Inflammatory macrophage treated with lipopolysaccharide for 1 hour (primary cell): ENCODE measurements at places on chromosomes 11 and 22.

DNA sequence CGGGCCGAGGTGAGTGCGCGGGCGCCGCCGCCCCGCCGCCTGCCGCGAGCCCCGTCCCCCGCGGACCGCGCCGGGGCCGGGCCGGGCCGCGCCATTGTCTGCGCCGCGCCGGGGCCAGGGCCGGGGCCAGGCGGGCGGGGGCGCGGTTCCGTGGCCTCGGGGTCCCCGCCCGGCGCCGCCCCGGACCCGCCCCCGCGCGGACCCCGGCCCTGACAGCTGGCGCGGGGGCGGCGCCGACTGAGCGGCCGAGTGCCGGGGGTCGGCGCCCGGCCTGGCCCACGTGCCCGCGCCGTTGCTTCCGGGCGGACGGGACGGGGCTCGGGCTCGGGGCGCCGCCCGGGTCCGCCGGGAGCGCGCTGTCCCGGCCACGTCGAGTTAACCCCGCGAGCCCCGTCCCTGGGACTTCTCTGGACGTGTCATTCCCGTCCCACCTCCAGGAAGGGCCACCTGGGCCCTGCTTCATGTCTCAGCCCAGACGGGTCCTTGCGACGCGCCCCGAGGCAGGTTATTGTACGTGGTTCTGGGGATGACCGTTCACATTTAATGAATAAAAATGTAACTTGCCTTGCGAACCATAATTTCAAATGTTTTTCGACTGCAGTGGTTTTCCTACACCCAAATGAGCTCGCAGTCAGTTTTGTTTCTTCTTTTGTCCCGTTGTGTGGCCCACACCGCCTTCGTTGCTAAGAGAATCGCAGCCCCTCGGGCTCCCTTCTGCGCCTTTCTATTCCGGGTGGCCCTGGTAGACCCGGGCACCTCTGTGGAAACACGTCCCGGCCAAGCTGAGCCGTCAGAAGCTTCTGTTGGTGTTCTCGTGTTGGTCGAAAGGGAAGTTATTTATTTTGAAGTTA is 562 bp downstream of the ZBED4 start:
- peak; percentile 44 for DNase-seq

GRCh38 chr11:107927559-107927958 is 689 bp upstream of the RAB39A start:
- no peak for DNase-seq

DNA sequence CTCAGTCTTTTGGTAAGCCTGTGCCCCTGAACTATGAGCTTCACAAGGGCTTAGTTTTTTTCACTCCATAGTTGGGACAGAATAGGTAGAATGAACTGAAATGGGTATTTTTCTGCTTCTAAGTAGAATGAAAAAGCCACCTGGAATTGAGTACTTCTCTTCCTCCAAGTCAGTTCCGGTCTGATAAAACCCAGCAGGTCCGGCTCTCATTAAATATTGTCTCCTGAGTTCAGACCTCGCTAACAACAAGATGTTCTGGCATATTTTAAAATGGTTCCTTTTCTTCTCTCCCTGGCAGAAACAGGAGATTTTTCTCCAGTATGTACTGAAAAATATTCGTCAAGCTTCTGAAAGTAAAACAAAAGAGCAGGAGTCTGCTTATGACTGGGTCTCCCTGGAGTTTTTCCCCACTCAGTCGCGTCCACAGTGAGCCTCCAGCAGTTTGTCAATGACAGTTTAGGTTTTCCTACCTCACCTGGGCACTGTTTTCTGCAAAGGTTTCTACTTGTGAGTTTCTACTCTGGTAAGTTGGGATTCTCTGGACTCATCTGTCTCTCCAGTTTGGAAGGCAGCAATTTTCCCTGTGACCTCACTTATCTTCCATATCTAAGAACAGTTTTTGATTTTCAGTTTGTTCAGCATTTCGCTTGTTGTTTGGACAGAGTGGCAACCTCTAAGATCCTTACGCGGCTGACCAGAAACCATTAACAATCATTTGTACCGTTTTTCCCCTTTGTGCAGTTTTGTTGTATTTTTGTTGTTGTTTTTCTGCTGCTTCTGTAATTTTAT is 868.0 kb downstream of the METTL15 start:
- DNase-seq: no peak

GRCh38 chr11:62151737-62152102 is 27.9 kb downstream of the INCENP start:
- no peak for DNase-seq

GRCh38 chr22:40423310-40423688 is 52.9 kb downstream of the SGSM3 start:
- peak; percentile 73 for DNase-seq

GRCh38 chr11:112223121-112223520 is 3.1 kb upstream of the PTS start:
- DNase-seq: peak; percentile 36

- no peak for DNase-seq
These were observed 59.3 kb upstream of the TTLL12 start for GRCh38 chr22:43246188-43246587.

DNA sequence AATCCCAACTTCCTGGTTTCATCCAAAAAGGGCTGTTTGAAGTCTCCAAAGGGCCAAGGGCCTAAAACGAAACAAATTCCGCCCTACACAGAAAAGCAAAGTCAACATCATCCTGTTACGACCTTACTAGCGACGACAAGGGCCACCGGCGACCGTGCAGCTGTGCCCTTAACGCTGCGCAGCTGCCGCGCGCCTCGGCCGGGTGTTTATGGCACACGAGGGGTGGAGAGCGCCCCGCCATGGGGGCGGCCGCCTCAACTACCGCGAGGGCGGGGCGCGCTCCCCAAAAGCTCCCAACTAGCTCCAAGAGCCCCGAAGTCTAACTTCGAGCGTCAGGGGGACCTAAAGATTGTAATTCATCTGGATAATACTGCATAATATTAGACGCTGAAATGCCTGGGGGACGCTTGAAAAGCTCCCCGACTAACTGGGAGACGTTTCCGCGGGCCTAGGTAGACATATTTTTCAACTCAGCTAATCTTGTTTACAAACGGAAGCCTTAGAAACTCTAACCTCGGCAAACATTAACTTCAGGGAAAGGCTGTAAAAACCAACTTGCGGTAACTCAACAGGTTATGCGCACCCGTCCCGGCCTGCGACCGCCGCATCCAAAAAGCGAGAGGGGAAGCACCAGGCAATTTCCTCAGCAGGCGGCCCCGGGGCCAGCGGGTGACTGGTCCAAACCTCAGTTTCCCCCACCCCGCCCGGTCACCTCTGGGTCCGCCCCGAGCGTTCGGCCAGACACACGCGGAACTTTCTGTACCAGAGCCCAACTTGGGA is 694 bp downstream of the TMEM123 start:
- peak; percentile 81 for DNase-seq

- peak; percentile 22 for DNase-seq
These were observed 4.6 kb downstream of the MDK start for GRCh38 chr11:46386005-46386578.

DNA sequence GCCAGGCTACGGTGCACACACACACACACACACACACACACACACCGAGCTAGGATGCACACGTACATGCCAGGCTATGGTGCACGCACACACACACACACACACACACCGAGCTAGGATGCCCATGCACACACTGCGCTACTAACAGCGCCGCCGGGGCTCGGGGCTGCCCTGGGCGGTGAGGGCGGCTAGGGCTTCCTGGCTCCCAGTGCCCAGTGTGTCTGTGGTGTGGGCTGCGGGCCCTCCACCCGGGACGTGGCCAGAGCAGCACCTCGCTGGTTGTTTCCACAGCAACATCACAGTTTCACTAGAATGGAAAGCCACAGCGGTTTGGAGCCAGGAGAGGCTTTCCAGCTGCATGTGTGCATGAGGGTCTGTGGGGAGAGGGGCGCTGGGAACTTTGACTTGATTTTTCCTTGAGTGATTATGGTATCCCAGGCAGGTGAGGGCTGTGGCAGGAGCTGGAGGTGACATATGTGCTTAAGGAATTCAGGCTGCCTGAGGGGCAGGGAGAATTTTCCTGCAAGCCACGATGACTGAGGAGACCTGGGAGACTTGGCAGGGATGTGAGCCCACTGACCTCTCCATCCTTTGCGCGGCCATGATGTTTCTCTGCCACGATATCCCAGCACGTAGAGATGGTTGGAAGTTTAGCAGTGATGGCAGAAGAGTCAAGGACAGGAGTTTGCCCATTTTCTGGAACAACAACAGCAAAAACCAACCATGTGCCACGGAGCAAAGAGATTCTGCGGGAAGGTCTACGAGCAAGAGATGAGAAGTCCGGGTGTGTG is 195.9 kb downstream of the SNX19 start:
- no peak for DNase-seq

DNA sequence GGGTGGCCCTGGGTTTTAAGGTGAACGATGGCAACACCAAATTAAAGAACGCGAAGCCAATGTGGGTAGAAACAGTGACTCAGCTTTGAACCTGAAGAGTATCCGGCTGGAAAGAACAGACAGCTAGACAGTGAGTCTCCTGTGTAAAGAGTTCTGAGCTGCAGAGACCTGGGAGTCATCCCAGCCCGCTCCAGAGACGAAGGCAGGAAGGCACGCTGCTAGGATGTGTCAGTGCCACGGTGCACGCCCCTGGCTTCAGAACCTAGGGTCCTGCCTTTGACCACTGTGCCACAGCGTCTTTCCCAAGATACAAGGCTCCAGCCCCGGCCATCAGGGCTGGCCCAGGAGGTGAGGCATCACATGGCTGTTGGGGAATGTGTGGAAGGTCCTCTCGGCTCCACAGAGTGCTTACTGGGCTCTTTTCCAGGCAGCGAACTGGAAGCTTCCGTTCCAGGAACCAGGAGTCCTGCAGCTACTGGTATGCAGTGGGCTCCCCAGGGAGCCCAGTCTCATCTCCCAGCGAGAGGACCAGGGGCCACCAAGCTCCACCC is 29.9 kb downstream of the LRFN4 start:
- no peak for DNase-seq

- DNase-seq: no peak
These were observed 886.9 kb upstream of the CCDC90B start for GRCh38 chr11:84173078-84173477.

GRCh38 chr11:62856333-62856895 is 17.0 kb upstream of the WDR74 start:
- DNase-seq: no peak

- no peak for DNase-seq
These were observed 29.6 kb downstream of the ZNF143 start for GRCh38 chr11:9490376-9490775.

DNA sequence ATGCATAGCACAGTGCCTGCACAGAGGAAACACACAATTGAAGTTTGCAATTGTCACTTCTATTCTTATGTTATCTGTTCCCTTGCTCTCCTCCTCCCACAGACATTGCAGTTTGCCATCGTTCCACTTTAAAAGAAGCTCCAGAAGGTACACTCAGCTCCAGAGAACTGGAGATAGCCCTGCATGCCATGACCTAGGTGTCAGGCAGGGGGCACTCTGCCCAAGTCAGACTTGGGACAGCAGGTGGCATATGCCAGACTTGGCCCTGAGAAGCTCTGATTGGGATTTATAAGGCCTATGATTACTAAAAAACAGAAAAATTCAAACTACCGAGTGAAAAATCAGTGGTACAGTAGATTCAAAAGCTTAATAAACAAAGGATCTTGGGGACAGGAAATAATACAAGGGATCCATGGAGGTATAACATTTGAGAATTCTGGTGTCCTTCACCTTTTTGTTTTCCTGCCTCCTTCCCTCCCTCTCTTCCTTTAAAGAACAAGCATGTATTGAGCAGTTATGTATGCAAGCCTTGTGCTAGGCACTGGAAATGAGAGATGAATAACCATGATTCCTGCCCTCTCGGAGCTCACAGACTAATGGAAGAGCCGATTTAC is 40.0 kb downstream of the TENM4 start:
- DNase-seq: no peak

- no peak for DNase-seq
These were observed 24.6 kb downstream of the DCPS start for GRCh38 chr11:126328444-126328843.

DNA sequence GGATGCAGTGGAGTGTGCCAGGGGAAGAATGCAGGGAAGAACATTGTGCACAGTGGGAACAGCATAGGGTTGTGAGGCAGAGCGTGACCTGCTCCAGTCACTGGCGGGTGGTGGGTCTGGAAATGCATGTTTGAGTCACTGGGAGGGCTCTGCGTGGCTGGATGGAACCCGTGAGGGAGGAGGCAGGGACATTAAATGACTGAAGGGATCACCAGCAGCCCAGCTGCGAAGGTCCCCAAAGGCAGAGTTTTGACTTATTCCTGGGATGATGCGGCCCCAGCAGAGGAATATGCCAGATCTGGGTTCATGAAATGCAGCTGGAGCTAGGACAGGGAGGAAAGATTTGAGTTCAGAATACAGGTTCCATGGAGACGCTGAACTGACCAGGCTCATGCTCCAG is 104.0 kb upstream of the FGF3 start:
- DNase-seq: no peak

- DNase-seq: no peak
These were observed 16.8 kb upstream of the MUC6 start for GRCh38 chr11:1053121-1053901.

DNA sequence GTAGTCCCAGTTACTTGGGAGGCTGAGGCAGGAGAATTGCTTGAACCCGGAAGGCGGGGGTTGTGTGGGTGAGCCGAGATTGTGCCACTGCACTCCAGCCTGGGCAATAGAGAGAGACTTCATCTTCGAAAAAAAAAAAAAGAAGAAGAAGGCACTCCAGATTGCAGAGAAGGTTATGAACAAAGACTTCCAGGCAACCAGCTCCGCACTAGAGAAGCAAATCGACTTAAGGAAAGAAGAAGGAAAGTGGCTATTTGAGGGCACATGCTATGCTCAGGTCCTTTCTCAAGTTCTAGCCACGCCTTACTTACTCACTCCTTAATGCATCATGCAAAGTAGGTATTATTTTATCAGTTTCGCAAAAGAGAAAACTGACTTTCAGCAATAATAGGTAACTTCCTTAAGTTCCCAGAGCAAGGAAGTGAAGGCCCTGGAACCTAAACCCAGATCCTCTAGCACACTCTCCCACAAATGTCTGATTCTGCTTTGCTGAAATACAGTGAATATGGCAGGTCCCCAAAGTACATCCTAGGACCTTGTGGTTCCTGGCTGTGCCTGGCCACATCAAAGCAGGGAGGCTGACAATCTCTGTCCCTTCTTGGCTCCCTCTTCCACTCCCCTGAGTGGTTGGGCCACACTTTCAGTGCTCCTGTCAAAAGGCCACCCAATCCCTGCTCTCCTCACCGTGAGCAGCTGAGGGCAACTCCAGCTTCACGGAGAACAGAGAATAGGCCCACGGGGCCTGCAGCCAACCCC is 14.2 kb downstream of the CD3E start:
- DNase-seq: peak; percentile 70

DNA sequence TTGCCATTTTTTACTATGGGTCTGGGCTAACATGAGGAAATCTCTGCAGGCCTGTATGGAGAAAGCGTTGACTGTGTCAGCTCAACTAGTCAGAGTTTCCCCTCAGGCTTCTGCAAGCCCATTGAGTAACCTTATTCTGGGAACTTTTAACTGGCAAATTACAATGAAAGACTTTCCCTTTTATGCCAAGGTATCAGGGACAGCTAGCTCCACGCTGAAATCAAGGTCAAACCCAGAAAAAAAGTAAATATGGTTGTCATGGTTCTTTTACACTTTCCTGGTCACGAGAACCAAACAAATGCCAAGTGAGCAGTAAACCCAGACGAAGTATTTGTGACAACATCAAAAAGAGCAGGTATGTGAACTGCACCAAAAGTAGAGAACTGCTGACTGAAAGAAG is 13.8 kb downstream of the OSBP start:
- no peak for DNase-seq
